ENCODE measurements at places on chromosomes 6 and 20. TPM values are rescaled to one million over a fixed set of nuclear protein-coding genes. Genes with fewer than 3 reads are reported as not detected.

DNA sequence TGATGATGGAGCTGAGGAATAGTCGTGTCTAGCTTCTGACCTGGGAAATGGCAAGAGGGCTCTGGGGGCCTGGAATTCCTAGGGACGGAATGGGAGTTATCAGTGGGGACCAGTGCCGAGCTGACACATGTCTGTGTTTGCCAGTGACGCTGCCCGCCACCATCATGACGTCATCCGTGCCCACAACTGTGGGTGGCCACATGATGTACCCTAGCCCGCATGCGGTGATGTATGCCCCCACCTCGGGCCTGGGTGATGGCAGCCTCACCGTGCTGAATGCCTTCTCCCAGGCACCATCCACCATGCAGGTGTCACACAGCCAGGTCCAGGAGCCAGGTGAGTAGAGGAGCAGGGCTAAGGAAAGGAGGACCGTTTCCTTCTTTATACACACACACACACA is 3.8 kb upstream of the CUL9 start:
- no peak for DNase-seq
- no peak overlapping the region for H3K4me3 ChIP-seq
- peaks cover 23% of the 10 kb centered on the region for H3K4me1 ChIP-seq
- H3K27me3 ChIP-seq: no peaks in the 10 kb centered on the region
- no peak overlapping the region for H3K27ac ChIP-seq
- H3K36me3 ChIP-seq: peaks cover 35% of the 10 kb centered on the region

The BANF2 gene
- total RNA-seq: not detected

The FABP7 gene
- not detected for total RNA-seq

The NR2E1 gene
- total RNA-seq: not detected

GRCh38 chr20:57060407-57061050 is 205.9 kb downstream of the BMP7 start:
- no peak overlapping the region for H3K4me3 ChIP-seq
- no peaks in the 10 kb centered on the region for H3K27me3 ChIP-seq
- no peaks in the 10 kb centered on the region for H3K36me3 ChIP-seq

The PTK6 gene
- total RNA-seq: not detected

- H3K4me3 ChIP-seq: no peak overlapping the region
- no peaks in the 10 kb centered on the region for H3K27me3 ChIP-seq
- H3K36me3 ChIP-seq: no peaks in the 10 kb centered on the region
- DNase-seq: no peak
- no peaks in the 10 kb centered on the region for H3K4me1 ChIP-seq
Measured at GRCh38 chr6:117380298-117380697, 45.4 kb downstream of the ROS1 start.

DNA sequence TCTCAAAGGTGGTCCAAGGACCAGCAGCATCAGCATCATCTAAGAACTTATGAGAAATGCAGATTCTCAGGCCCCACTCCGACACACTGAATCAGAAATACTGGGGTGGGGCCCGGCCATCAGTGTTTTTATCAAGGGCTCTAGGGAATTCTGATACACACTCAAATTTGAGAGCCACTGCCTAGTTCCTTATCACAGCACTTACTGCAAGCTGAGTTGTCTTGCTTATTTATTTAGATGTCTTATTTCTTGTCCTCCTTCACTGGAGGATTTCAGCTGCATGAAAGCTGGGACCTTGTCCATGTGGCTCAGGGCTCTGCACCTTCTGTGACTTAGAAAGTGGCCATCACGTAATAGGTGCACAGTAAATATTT is 139.4 kb upstream of the RREB1 start:
- H3K36me3 ChIP-seq: no peaks in the 10 kb centered on the region
- no peaks in the 10 kb centered on the region for H3K4me1 ChIP-seq
- no peak overlapping the region for H3K4me3 ChIP-seq

DNA sequence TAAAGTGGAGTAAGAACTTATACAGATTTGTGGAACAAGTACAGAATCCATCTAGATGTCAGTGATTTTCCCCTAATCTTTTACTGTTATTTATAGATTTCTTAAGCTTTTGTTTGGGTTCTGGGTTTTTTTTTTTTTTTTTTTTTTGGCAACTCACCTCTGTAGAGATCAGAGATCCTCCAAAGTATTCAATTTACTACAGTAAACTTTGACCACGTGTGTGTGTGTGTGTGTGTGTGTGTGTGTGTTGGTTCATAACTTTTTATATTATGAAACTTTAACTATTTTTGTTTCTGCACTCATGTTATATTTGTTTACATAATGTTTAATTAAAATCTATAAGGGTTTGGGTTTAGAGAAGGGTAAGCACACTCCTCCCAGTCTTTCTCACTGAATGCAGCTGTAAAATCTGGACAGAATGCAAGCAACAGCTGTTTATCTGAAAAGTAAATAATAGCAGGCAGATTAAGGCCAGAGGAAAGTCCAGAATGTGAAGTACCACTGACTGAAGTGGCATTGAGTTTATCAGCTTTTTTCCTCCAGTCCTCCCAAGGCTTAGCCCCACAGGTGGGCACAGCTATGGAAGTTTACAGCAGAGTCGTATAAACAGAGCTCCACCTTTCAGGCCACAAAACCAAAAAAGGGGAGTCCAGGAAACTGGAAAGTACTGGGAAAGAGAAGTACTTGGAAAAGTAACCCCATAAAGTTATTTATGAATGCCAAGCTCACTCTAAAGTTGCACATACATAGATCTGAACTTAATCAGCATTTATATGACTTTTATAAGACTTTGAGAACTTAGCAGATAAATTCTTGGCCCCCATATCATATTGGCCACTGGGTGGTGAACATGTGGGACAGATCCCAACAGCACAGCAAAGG is 43.0 kb upstream of the CD2AP start:
- no peak overlapping the region for H3K4me3 ChIP-seq
- H3K36me3 ChIP-seq: no peaks in the 10 kb centered on the region
- no peaks in the 10 kb centered on the region for H3K4me1 ChIP-seq
- DNase-seq: no peak

The TDRD6 gene
- 1.8 TPM for total RNA-seq

The SF3B5 gene
- total RNA-seq: 95.7 TPM

The RGS17 gene
- 3.4 TPM for total RNA-seq

The KCNB1 gene
- total RNA-seq: 2.3 TPM

- H3K27ac ChIP-seq: peak overlapping the region; percentile 87
- H3K27me3 ChIP-seq: no peaks in the 10 kb centered on the region
- peaks cover 40% of the 10 kb centered on the region for H3K4me1 ChIP-seq
- peak overlapping the region; percentile 93 for H3K4me3 ChIP-seq
Measured at GRCh38 chr6:87155842-87156815, 764 bp downstream of the ZNF292 start.

DNA sequence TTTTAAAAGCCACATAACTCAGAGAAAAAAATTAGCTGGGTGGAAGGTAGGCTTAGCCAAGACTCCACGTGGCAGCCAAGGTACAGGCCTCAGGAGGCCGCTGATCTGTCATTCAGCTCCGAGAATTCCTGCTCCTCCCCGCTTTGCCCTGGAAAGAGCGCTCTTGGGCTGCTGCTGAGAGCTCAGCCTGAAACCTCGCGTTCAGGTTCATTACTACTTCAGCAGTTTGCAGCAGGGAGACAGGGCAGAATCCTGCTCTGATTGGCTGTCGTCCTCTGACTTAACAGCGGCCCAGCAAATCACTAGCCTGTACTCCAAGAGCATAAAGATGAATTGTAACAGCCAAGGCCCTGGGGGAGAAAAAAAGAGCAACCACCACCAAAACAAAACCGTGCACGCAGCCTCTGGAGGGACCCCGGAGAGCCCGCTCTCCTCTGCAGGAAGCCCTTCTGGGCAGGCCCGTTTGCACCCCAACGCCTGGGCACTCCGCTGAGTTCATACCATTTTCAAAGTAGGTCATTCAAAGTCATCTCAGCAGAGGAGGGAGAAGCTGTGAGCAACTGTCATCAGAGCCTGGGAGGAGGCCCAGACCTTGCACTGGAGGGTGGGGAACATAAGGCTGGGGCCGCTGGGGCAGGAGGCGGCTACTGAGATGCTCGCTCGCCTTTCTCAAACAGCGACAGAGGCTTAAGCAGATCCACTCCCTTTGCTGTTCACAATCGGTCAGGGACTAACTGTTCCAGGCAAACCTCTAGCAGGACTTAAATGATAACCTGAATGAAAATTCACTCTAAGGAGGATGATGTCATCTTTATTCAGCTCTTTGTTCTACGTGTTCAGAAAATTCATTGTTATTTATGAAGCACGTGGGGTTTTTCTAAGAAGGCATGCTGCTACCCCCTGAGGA is 42.3 kb upstream of the ATXN1 start:
- H3K4me3 ChIP-seq: peak overlapping the region; percentile 48
- peaks cover 28% of the 10 kb centered on the region for H3K4me1 ChIP-seq
- H3K36me3 ChIP-seq: no peaks in the 10 kb centered on the region
- no peak for DNase-seq

- DNase-seq: no peak
- peak overlapping the region; percentile 96 for H3K27ac ChIP-seq
- H3K27me3 ChIP-seq: no peaks in the 10 kb centered on the region
- H3K4me3 ChIP-seq: peak overlapping the region; percentile 74
Measured at GRCh38 chr6:19837511-19838441, 606 bp downstream of the ID4 start.

Measured in thoracic aorta (tissue), 2 donors.